Occipital lobe (tissue), 3 donors: ENCODE measurements at places on chromosomes 6 and 20. TPM values are rescaled to one million over a fixed set of nuclear protein-coding genes. Genes with fewer than 3 reads are reported as not detected.

KCNB1 gene
- 5.8 TPM for total RNA-seq

GNAS-AS1 gene
- total RNA-seq, result 0.94 TPM

HSPA1L gene
- total RNA-seq, result 4.4 TPM

HLA-DMB gene
- 2.0 TPM for total RNA-seq

SLC17A1 gene
- total RNA-seq, result not detected

SLC26A8 gene
- 5.3 TPM for total RNA-seq

CFAP61 gene
- 3.1 TPM for total RNA-seq

STK35 gene
- 13.9 TPM for total RNA-seq

BTBD3 gene
- total RNA-seq, result 46.5 TPM

CST7 gene
- total RNA-seq, result 0.31 TPM

MCCD1 gene
- total RNA-seq, result not detected

ELOVL2 gene
- total RNA-seq, result 52.7 TPM

PDE7B gene
- total RNA-seq, result 3.0 TPM

COL20A1 gene
- 3.0 TPM for total RNA-seq

OR14J1 gene
- total RNA-seq, result under 0.01 TPM

NHSL1 gene
- 69.6 TPM for total RNA-seq

RAB44 gene
- total RNA-seq, result not detected

LTB gene
- 0.31 TPM for total RNA-seq

FOXF2 gene
- total RNA-seq, result 1.2 TPM

AVP gene
- not detected for total RNA-seq

DEFB132 gene
- total RNA-seq, result not detected

SLC17A3 gene
- total RNA-seq, result not detected

TCF21 gene
- not detected for total RNA-seq

VIP gene
- 4.8 TPM for total RNA-seq

BTN1A1 gene
- not detected for total RNA-seq

GUCA1A gene
- total RNA-seq, result 2.2 TPM

COL12A1 gene
- 36.2 TPM for total RNA-seq

HLA-DPB1 gene
- 1.4 TPM for total RNA-seq

HLA-DRB5 gene
- not detected for total RNA-seq

ZNF512B gene
- 15.8 TPM for total RNA-seq
